ENCODE measurements at places on chromosomes 3 and 15.
A peak's percentile ranks its signal among the peaks of the same experiment; 100 is the strongest.

- no peak for DNase-seq
Measured at GRCh38 chr3:148937467-148938255, 53.7 kb upstream of the GYG1 start.

- no peak for DNase-seq
Measured at GRCh38 chr3:169391672-169392071, 271.8 kb downstream of the MECOM start.

- no peak for DNase-seq
Measured at GRCh38 chr3:103644450-103644849, 1209.6 kb downstream of the ZPLD1 start.

- DNase-seq, result peak; percentile 43
Measured at GRCh38 chr15:31435261-31435911, 108.8 kb downstream of the KLF13 start.

- no peak for DNase-seq
Measured at GRCh38 chr3:10725067-10725466, 91.0 kb upstream of the SLC6A11 start.

DNA sequence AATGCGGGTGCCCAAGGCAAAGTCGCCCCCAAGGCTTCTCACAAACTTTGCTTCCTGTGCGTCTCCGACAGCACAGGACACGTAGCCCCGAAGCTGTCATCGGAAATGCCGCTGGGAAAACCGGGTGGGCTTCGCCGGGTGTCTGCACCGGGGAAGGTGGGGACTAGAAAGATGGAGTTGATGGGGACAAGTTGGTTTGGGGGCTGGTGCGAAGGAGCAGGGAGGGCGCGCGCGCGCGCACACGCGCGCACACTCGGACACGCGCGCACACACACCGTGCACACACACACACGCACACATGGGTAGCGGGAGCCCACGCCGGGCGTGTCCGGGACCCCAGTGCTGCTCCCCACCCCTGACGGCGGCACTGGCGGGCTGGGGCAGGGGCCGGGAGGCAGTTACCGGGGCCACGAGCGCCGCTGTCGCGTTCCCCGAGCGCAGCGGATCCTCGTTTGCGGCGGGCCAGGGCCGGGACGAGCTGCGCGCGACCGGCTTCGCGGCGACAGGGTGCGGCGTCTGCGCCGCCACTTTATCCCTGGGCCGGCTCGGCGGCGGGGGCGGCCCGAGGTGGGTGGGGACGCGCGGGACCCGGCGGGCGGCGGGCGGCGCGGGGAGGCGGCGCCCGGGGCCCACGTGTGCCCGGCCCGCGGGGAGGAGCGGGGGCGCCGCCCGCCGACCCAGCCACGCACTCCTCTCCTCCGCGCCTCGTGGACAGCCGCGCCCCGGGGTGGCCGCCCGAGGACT is 539 bp upstream of the MGLL start:
- peak; percentile 22 for DNase-seq

DNA sequence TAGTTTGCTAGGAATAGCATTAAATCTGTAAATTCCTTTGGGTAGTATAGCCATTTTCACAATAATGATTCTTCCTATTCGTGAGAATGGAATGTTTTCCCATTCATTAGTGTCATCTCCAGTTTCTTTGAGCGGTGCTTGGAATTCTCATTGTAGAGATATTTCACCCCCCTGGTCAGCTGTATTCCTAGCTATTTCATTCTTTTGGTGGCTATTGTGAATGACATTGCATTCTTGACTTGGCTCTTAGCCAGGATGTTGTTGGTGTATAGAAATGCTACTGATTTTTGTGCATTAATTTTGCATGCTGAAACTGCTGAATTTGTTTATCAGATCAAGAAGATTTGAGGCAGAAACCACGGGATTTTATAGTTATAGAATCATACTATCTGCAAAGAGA is 690.5 kb upstream of the ALCAM start:
- DNase-seq, result no peak

DNA sequence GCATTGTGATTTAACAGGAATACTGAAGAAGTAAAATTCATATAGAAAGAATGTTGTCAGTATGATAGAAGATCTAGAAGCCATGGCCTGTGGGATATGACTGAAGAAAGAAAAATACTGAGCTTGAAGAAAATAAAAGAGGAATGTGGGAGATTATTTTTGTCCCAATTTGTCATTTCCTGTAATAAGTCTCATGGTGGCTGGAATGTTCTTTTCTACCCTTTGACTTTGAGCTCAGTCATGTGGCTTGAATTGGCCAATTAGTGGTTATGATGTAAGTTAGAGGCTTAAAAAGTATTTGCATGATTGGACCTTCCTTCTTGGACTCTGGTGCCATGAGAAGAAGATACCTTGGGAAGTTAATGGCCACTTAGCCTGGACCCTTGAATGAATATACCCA is 14.1 kb downstream of the APH1B start:
- no peak for DNase-seq

DNA sequence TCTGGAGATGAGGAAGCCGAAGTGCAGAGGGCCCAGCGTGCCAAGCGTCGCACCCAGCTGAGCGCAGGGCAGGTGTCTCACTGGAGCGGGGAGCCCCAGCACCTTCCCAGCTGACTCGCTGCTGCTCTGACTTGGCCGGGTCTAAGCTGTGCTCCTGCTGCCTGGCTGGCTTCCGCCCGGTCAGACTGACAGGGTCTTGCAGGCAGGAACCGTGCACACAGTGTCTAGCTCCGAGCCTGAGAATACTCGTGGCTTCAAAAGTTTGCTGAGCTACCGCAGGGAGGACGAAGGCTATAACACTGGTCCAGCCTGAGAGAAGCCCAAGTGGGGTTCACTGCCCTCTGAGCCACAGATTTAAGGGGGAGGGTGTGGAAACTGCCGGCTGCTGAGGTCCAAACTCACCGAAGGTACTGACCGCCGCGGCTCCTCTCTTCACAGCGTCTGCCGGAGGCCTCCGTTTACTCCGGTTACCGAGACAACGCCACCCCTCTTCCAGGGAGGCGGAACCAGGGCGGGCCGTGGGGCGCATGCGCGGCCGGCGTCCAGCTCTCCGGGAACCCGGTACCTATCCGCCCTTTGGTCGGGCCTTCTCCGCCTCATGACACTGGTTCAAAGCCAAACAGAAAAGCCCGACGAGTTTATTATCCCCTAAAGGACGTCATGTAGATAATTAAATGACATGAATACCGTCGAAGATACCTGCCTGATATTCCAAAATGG is at the start of gene CFAP44:
CFAP44 (minus strand) TSS at position 443 of the 720 bp plus-strand sequence. CDS start 7,829 bp downstream, outside the sequence.
- peak; percentile 69 for DNase-seq

GRCh38 chr3:82281205-82281604 is 519.8 kb upstream of the GBE1 start:
- no peak for DNase-seq

DNA sequence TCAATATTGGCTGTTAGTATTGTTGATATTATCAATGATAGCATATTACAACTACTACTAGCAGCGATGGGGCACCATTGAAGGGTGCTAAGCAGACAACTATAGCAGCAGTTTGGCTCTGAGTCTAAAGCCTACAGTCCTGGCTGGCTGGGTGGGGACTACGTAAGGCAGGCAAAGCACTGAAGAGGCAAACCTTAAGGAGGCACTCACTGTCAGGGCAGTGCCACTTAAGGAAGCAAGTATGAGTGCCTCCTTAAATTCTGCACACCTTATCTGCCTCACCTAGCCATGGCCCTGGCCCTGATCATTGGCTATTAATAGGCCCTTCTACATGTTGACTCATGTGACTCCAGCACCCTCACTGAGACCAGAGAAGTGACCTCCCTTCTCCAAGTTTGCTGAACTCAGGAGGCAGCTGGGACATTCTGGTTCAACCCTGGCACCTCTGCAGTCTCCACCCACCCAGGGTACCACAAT is 20.6 kb downstream of the CDCP1 start:
- DNase-seq, result no peak

DNA sequence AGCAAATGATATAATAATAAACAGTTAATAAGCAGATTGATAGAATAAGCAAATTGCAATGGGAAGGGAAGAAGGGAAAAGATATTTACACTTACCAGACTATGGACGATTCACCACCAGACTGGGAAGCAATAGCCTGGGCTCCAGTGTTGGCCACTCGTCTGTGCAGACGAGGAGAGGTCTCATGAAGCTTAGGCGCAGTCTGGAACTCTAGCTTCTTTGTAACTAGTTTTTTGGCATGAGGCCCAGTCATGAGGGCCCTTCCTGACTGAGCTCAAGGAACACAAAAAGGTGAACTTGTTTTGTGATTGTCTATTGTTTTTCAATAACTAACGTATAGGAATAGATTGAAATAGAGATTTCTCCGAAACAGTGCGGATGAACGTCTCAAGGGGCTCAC is 63.3 kb upstream of the GATM start:
- no peak for DNase-seq

- no peak for DNase-seq
Measured at GRCh38 chr3:169891886-169892285, 19.5 kb upstream of the SAMD7 start.

DNA sequence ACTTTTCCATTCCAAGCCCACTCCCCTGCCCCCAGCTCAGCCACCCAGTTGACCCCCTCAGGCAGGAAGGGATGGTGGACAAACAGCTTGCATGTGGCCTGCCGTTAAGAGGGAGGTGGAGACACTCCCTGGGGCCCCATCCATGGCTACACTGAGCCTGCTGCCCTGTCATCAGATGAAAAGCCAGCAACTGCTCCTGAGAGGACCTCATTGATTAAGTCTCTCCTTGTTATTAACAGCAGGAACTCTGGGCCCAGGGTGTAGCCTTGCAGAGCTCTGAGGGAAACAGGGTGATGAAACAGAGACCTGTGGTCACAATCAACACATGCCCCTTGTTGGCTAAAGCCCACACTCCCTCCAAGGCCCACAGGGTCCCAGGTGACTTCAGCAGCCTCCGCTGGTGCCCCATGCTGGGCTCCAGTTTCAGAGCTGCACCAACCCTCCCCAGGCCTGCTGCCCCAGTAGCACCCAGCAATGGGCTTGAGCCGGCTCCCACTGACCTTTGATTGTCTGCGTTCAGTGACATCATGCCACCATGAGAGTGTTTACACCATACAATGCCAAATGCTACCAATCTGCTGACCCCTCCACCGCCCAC is 22.3 kb upstream of the TLE3 start:
- no peak for DNase-seq

Data from progenitor cell of endocrine pancreas (in vitro differentiated cells).